ENCODE measurements at places on chromosomes 2 and 18.

GRCh38 chr18:70417847-70418246 is 129.0 kb downstream of the SOCS6 start:
- DNase-seq: no peak

DNA sequence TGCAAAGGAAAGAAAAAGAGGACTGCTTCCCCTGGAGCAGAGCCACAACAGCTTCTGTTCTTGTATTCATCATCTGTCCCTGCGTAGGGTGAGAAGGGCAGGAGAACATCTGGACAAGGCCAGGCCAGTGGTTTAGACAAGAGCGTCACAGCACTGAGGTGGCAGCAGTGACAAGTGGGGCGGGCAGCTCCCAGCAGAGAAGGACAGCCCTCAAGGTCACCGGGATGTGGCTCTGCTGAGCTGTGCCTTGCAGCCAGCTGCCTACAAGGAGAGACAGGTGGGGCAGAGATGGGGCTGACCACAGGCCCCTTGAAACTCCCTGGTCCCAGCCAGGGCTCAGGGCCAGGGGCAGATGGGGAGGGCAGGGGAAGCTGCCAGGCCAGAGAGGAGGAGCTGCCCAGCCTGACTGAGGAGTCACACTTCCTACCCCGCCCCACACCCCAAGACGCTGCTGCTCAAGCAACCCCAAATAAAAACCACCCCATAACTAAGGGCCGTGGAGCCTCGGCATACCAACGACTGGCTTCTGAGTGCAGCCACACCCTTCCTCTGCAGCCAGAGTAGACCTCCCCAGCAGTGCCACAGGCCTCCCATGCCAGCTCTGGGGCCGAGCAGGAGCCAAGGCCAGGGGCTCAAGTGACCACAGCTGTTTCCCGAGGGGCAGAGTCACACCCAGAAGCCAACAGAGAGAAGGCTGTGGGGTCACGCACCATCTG is 5.4 kb downstream of the RAB11FIP5 start:
- no peak for DNase-seq

DNA sequence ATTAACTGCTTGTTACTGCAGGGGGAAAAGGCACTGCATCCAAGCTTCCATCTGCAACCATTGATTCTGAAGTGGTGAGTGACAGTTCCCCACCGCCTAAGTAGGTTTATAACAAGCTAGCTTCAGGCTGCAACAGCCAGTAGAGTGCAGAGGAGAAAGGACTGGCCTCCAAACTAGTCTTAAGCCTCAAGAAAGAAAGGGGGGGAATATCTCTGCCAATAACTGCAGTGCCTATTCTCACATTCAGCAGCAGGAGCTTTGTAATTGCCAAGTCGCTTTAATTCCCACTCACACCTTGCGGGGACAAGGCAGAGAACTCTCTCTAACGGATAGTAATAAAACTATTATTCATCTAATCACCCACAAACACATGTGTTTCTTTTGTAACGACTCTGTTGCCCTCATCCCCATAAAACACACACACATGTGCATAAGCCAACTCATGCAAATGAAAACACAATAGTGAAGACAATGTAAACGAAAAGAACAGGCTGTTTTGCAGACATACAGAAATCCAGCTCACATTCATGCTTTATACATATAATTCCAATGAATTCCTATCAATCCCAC is 1963.3 kb upstream of the PIK3C3 start:
- DNase-seq: no peak

- no peak for DNase-seq
Observed at GRCh38 chr2:161992531-161992930, 81.5 kb downstream of the DPP4 start.

- no peak for DNase-seq
Observed at GRCh38 chr2:29522951-29523669, 398.3 kb downstream of the ALK start.

DNA sequence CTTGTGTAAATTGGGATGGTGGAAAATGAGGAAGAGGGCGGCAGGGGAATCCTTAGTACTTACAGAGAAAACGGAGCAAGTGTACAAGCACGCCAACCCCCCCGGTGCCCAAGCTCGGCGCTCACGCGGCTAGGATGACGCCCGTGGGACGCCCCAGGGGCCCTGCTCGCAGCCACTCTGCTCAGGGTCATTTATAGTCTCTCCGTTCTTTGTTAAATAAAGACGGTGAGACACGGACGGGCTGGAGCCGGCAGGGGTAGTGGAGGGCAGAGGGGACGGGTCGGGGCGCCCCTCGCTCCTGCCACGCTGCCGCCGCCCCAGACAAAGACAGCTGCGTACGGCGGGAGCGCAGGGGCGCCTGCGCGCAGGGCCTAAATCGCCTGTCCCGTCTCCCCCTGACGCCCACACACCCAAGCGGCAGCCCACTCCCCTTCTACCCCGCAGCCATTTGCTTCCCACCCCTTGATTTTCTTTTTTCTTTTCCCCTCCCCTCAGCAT is 37.8 kb downstream of the PCBP1 start:
- DNase-seq: peak; percentile 44
